ENCODE measurements at places on chromosomes 3 and 15. TPM values are rescaled to one million over a fixed set of nuclear protein-coding genes. Genes with fewer than 3 reads are reported as not detected.

ECE2 gene
- total RNA-seq: not detected

PCBP4 gene
- total RNA-seq: 29.7 TPM

DNA sequence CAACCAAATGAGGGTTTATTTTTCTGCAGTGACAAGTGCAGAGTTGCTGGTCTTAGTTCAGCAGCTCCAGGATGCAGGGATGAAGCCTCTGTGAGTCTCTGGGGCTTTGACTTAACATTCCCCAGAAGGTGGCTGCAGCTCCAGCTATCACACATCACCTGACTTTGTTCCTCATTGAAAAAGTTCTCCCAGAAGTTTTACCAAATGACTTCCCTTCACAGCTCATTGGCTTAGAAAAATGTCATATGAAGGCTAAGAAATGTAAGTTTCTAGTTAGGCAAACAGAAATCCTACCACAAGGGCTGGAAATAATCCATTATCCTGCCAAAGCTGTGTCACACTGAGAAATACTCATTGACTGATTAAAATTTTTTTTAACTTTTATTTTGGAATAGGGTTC lies 184.9 kb downstream of the MINAR1 start:
- no peaks in the 10 kb centered on the region for H3K27me3 ChIP-seq
- no peak overlapping the region for H3K27ac ChIP-seq
- no peaks in the 10 kb centered on the region for H3K36me3 ChIP-seq
- DNase-seq: no peak
- H3K4me3 ChIP-seq: no peak overlapping the region

DNA sequence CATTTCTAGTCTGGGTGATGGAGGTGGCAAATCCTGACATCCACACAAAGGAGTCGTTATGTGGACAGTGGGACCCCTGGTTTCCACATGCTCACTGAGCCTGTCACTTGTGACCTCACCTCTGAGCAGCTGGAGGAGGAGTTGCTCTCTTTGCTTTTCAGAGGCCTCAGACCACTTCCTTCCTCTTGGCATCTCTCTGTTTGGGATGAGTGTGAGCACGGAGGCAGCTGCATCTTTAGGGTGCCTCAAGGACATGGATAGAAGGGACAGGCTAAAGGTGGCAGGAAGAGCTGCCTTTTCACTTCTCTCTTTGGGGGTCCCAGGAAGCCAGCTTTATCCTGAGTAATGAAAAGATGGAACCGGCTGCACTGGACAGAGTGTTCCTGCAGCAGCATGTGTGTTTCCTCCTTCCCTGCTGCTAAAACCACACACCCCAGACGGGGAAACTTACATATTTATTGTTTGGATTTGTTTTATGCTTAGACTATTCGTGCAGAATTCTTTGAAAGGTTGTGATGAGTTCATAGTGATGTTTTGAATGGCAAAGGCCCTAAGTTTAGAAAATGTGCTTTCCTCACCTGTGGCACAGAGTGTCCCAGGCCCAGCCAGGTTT lies 31.8 kb downstream of the GPR171 start:
- peaks cover 53% of the 10 kb centered on the region for H3K4me1 ChIP-seq
- H3K27ac ChIP-seq: no peak overlapping the region
- H3K4me3 ChIP-seq: no peak overlapping the region
- H3K36me3 ChIP-seq: no peaks in the 10 kb centered on the region
- no peak for DNase-seq
- H3K27me3 ChIP-seq: no peaks in the 10 kb centered on the region

- no peak overlapping the region for H3K27ac ChIP-seq
- H3K27me3 ChIP-seq: no peaks in the 10 kb centered on the region
- DNase-seq: no peak
- no peak overlapping the region for H3K4me3 ChIP-seq
- no peaks in the 10 kb centered on the region for H3K36me3 ChIP-seq
Measured at GRCh38 chr3:110624576-110624975, 447.0 kb upstream of the NECTIN3 start.
